Small intestine (tissue), 16 donors: ENCODE measurements at places on chromosomes 2 and 18.
A peak's percentile ranks its signal among the peaks of the same experiment; 100 is the strongest.

DNA sequence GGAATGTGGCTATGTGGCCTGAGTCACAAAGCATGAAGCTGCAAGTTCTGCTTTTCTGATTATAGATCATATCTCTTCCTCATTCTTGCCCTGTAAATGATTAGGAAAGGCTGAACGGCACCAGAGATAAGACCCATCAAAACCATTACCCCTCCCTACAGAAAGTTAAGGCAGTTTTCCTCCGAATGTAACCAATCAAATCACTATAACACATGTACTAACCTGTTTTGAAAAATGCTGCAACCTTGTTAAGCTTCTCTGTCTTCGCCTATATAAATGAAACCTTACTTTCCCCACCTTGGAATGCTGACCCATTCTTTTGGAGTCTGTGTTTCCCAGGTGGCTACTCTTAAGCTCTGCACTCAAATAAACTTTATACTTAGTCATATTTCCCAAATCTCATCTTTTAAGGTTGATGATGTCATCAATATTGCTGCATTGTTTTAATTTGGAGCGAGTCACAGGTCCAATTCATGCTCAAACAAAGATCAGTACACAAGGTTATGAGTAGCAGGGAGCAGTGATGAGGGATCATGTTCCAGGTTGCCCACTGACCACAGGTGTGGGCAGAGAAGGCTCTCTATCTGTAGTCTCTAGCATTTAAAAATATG is 662.3 kb downstream of the IRS1 start:
- DNase-seq, result peak; percentile 34

- DNase-seq, result no peak
Measured at GRCh38 chr18:55300936-55301531, 287.0 kb downstream of the TCF4 start.

DNA sequence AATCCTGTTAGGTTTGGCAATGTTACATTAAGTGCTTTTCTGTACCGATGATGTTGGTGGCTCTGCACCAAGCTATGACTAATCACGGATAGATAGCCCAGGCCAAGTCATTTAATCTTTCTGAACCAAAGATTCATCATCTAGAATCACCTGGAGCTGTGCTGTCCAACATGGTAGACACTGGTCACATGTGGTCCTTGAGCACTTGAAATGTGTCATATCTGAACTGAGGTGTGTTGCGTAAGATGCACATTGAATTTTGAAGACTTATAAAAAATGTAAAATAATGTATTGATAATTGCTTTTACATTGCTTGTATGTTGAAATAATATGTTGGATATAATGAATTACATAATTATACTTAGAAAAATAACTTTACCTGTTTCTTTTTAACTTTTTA is 39.8 kb upstream of the NXPH2 start:
- no peak for DNase-seq

DNA sequence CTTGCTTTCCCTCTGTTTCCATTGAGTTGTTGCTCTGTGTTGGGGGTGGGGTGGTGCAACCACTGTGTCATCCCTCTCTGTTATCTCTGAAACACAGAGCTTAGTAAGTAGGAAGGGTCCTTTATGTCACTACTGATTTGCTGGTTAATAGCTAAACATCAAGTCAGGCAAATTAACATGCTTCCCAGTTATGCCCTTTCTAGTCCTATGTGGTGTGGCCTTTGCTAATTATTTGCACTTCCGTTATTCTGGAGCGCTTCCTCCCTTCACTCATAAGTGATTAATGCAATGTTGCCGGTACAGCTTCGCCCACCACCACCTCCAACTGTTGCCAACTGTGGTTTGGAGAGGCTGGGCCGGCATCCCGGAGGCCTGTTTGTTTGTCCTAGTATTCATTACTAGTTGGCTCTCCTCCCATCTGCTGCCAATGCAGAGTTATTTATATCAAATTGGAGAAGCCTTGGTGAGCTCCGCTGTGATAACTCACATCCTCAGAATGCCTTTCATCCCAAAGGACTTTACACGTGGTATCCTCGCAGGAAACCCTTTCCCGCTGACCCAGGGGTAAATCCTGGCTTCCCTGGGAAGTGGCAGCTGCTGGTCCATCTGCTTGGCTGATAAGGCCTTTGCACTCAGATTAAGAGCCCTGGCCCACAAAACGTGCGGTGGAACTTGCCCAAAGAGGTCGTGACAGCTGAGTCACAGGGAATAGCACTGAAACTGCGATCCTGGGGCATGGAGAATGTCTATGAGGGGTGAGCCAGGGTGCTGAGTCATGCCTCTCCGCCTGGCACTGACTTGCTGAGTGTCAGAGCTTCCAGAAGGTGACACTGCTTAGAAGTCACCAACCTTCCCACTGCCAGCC is 72.0 kb upstream of the ZCCHC2 start:
- DNase-seq, result peak; percentile 89

- no peak for DNase-seq
Measured at GRCh38 chr2:143471550-143471949, 342.3 kb downstream of the ARHGAP15 start.

DNA sequence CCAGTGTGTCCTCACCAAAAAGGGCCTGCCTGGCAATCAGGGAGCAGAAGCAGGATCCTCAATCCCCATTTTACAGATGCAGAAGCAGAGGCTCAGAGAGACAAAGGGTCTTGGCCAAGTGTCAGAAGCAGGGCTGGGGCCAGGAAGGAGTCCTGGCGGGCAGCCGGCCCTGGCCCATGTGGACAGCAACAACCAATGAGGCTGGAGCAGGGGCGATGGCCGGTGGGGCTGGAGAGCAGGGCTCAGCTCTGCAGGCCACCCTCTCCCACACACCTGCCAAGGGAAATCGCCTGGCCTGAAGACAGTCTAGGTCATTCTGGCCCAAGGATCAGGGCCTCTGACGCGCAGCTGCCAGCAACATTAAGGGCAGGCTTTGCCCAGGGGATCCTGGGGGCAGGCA is 243.9 kb downstream of the ATAD2B start:
- no peak for DNase-seq

DNA sequence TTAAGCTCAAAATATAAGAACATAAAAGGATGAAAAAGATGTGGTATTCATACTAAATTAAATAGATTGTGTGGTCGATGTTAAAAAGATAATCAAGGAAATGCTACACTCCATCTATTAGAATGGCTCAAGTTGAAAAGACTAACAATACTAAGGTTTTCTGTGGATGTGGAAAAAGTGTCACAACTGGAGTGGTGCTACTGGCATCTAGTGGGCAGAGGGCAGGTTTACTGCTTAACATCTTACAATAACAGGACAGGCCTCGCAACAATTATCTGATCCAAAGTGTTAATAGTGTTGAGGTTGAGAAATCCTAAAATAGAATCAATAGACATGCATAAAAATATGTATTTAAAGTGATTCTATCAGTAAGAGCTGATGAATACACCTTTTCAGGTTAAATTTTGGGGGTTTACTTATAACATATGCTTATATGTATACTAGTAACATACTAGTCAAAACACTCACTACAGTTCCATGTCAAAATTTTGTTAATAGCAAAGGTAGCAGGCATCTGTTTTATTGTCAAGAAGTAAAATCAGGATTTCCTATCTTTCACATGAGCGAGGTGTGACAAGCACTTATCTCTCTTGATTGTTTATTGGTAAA is 91.5 kb upstream of the TMEFF2 start:
- no peak for DNase-seq

DNA sequence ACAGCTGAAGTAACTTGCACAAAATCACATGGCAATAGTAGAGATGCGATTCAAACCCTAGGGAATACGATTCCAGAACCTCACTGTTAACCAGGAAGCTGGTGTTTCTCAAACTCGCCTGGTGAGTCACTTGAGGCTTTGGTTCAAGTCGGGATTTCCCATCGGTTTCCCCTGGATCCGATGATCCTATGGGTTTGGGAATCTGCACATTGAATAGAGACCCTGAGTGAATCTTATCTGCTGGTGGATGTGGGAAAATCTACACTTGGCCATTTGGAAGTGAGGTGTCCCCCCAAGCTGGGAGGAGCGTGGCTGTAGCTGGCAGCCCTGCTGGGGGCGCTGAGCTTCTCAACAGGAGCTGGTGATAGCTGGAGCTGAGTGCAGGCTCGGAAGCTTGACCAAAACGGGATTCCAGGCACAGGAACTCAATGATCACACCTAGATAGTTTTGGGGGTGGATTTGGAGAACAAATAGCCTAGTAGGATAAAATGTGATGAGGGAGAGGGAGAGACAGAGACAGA is 135.4 kb downstream of the PRKCE start:
- DNase-seq, result no peak

GRCh38 chr2:41870265-41870585 is 177.6 kb upstream of the PKDCC start:
- no peak for DNase-seq

DNA sequence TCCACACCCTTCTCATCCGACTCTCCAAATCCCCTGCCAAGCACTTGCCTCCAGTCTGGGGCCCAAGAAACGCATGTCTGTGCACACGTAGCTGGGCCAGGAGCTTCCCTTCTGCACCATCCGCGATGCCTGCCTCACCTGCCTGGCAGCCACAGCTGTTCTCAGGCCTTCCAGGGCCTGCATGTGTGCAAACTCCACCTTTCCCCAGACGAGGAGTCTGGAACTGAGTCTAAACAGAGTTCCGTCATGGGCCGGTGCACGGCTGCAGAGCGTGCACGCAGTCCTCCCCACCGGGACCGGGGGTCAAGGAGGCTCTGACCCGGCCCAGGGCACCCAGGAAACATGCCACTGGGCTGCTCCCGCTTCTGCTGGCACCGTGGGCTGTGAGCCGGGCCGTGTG is 66.8 kb upstream of the SALL3 start:
- no peak for DNase-seq

- peak; percentile 3 for DNase-seq
Measured at GRCh38 chr2:104375206-104375605, 478.7 kb upstream of the POU3F3 start.

GRCh38 chr2:230949966-230950873 is 25.2 kb upstream of the GPR55 start:
- no peak for DNase-seq

DNA sequence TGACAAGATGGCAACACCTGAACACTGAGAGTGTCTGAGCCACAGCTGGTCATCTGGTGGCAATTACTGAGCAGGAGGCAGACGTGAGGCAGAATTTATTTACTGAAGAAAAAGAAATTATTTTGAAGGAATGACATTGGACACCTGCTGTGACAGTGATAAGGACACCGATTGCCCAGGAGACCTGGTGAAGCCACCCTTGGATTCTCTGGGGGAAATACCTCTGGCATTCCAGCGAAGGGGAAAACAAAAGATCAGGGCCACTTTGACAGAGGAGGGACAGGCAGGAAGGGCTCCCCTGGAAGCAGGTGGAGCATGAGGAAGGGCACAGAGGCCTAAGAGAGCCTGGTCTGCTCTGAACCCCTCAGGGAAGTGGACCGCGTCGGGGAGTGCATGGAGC is 85.4 kb upstream of the ALPP start:
- no peak for DNase-seq

GRCh38 chr2:182980115-182980514 is 58.1 kb downstream of the NCKAP1 start:
- peak; percentile 33 for DNase-seq

GRCh38 chr2:45289997-45290709 is 280.9 kb upstream of the SIX2 start:
- no peak for DNase-seq

- DNase-seq, result no peak
Measured at GRCh38 chr2:32495139-32495538, 132.7 kb upstream of the TTC27 start.

DNA sequence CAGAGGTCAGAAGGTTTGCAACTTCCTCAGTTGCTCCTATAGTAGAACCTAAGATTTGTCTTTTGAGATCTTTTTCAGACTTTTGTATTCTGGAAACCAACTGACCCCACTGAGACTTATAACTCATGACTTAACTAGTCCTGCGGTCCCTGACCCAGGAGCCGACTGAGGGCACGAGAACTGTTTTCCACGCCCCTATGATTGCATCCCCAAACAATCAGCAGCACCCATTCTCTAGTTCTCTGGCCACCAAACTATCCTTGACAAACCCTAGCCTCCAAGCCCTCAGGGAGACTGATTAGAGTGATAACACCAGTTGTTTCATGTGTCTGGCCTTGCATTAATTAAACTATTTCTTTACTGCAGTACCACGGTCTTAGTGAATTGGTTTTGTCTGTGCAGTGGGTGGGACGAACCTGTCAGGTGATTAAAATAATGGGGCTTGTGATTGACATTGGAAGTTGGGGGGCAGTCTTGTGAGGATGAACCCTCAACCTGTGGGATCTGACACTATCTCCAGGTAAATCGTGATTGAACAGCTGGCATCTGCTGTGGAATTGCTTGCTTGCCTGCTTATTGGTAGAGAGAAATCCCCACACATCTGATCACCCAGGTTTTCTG is 95.7 kb downstream of the B3GNT2 start:
- DNase-seq, result no peak

DNA sequence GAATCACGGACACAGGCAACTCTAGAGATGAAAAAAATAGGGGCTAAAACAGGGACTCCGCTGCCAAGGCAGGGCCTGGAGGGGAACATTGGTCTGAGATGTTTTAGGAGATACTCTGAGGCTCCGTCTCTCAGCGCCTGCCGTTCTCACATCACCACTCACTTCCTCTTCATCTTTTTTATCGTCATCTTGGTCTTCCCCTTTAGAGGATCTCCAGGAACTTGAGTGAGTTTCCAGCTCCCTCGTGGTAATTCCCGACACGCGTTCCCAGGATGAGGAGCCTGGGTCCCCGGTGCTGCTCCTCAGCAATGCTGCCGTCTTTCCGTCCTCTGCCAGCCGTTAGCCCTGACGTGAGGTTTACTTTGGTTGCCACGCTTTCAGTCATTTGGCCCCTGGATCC is 16.1 kb downstream of the MLPH start:
- no peak for DNase-seq

- DNase-seq, result no peak
Measured at GRCh38 chr2:191901031-191901430, 54.1 kb upstream of the CAVIN2 start.

- DNase-seq, result no peak
Measured at GRCh38 chr2:137369106-137369505, 595.2 kb upstream of the HNMT start.

GRCh38 chr2:149399934-149400615 is 69.7 kb downstream of the LYPD6 start:
- no peak for DNase-seq

DNA sequence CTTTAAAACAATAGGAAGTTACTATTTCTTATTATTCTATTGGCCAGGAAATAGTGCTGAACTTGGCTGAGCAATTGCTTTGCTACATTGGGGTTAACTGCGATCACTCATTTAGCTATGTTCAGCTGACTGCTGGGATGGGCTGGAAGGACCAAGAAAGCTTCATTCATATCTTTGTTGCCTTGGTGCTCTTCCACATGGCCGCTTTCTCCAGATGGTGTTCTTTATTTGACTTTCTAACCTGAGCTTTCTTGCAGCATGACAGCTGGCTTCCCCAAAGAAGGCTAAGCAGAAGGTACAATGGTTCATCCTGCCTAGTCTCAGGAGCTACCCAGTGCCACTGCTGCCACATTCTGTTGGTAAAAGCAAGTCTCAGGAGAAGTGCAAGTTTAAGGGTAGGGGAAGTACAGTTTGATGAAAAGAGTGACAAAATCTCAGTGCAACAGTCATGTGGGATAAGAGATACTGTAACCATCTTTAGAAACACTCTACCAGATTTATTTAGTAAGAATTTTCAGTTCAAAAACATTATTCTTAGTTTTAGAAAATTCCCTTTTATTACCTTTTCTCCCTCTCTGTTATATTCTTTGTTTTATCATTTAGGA is 180.6 kb upstream of the RBMS1 start:
- DNase-seq, result no peak

GRCh38 chr2:66566726-66567399 is 131.9 kb downstream of the MEIS1 start:
- DNase-seq, result no peak

- no peak for DNase-seq
Measured at GRCh38 chr2:180449171-180449915, 442.2 kb upstream of the CWC22 start.

GRCh38 chr18:26703170-26703930 is 155.0 kb upstream of the KCTD1 start:
- DNase-seq, result peak; percentile 18

GRCh38 chr18:51170664-51171063 is 26.8 kb downstream of the MEX3C start:
- DNase-seq, result no peak
